ENCODE measurements at places on chromosomes 2 and 18.

DNA sequence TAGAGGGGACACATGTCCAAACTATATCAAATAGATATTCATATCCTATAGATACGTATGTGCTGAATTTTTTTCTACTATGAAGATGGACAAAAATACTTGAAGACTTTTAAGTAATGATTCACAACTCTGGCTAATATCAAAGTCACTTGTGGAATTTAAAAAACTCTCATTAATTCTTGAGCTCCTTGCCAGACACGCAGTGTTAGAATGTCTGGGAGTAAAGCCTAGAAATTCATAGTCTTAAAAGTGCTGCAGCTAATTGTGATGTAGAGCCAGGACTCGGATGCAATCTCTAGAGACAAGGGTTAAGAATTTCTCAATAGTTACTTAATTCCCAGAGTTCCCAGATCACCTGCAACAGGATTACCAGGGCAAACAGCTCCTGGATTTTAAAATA lies 107.4 kb downstream of the ARL6IP6 start:
- no peak for DNase-seq

DNA sequence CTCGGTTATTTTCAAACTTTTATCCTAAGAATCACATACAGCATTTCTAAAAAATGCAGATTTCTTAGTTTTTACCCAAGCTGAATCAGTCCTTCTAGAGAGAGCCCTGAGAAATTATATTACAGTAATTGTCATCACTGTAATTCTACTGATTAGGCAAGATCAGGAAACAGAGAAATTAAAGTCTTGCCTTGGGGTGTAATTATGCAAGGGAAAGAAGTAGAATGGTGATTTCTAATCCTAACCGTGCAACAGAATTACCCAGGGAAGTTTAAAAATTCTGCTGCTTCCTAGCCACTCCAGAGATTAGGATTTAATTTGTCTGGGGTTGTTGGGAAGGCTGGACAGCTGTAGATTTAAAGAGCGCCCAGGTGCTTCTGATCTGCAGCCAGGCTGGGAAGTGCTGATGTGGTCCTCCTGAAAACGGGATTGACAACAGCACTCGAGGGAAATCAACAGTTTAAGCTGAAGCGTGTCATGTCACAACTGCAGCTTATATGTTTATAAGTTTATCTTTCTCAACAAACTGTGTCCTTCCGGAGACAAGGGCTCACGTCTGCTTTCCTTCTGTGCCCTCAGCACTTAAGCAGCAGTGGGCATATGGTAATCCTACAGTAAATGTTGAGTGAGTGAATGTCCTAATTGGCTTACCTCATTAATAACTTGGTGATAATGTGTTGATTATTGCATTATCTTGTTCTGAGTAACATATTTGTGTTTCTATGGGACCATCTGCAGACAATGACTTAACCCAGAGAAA lies 671.9 kb upstream of the SOX11 start:
- DNase-seq = no peak

DNA sequence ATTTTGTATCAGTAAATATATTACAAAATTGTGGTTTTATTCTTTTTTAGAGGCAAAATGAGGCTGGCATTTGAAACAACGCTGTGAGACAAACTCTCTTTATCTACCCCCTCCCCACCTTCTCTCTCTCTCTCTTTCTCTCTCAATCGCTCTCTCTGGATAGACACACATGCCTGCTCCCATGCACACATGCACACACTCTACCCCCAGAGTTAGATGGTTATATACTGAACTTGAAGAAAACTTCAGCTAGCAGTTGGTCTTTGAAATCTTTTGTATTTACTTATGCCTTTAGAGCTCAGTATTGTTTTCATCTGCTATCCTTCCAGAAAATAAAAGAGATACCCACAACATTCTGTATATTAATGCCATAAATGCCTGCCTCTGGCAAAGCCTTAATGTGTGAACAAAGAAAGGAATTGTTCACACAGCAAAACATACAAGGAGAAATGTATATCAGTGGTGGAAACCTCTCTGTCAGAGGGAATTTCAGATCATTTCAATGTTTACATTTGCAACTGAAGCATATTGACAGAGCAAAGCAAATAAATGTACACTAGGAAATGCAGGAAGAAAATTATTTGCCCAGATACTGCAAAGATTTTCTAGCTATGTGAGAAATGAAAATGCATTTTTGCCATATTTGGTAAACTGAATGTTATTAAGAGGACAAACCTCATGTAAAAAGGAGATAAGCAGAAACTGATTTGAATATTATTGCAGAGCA lies 217.0 kb upstream of the UBE2E3 start:
- no peak for DNase-seq

GRCh38 chr2:152432206-152432653 lies 97.3 kb downstream of the FMNL2 start:
- DNase-seq = no peak

DNA sequence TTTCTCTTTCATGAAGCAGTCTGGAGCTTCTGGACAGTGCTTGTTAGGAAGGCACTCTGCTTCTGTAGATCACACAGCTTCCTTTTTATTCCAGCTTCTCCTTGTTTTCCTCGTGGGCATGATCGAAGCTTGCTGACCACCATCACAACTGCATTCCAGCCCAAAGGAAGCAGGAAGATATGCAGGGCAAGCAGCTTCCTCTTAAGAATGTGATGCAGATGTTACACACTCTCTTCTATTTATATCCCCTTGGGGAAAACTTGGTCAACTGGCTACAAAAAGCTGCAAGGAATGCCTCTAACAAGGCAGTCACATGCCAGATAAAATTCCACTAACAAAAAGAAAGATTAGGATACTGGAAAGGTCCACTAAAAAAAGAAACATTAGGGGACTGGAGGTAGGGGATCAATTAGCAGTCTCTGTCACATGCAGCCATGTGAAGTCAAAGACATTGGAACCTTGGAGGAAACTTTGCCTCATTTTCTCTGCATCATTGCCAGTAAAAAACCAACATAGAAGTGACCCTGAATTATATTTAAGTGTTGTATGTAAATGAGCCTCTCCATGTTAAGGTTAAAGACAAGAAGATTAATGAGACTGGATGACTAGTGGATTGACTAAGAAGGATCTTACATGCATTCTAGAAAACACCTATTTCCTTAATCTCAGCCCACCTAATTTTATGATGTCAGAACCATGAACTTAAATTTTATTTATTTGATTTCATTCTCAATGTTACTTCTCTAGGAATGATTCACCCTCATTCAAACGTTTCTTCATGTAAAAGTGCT lies 98.3 kb downstream of the NAB1 start:
- DNase-seq = no peak

All from omental fat pad (tissue), 4 donors.